ENCODE measurements at places on chromosomes 1 and 21. TPM values are rescaled to one million over a fixed set of nuclear protein-coding genes. Genes with fewer than 3 reads are reported as not detected.

GRCh38 chr21:34960687-34961086 lies 88.4 kb downstream of the RUNX1 start:
- H3K36me3 ChIP-seq = no peaks in the 10 kb centered on the region
- peaks cover 39% of the 10 kb centered on the region for H3K4me1 ChIP-seq
- no peak overlapping the region for H3K4me3 ChIP-seq
- DNase-seq = no peak
- H3K27ac ChIP-seq = no peak overlapping the region
- no peaks in the 10 kb centered on the region for H3K27me3 ChIP-seq

GRCh38 chr1:1630965-1631781 lies 800 bp upstream of the MMP23B start:
- no peak overlapping the region for H3K4me3 ChIP-seq
- DNase-seq = no peak
- no peaks in the 10 kb centered on the region for H3K27me3 ChIP-seq
- no peak overlapping the region for H3K27ac ChIP-seq
- no peaks in the 10 kb centered on the region for H3K36me3 ChIP-seq

GRCh38 chr1:151197863-151198253 lies 494 bp upstream of the PIP5K1A start:
- H3K36me3 ChIP-seq = peaks cover 3% of the 10 kb centered on the region
- DNase-seq = peak; percentile 81
- no peaks in the 10 kb centered on the region for H3K27me3 ChIP-seq
- H3K27ac ChIP-seq = peak overlapping the region; percentile 93

The KTI12 gene
- total RNA-seq = 10.2 TPM

The SLC37A1 gene
- total RNA-seq = 0.40 TPM

The SLC27A3 gene
- total RNA-seq = 1.3 TPM

Data from HepG2 (cell line).